ENCODE measurements at places on chromosomes 5 and 9. TPM values are rescaled to one million over a fixed set of nuclear protein-coding genes. Genes with fewer than 3 reads are reported as not detected.

DNA sequence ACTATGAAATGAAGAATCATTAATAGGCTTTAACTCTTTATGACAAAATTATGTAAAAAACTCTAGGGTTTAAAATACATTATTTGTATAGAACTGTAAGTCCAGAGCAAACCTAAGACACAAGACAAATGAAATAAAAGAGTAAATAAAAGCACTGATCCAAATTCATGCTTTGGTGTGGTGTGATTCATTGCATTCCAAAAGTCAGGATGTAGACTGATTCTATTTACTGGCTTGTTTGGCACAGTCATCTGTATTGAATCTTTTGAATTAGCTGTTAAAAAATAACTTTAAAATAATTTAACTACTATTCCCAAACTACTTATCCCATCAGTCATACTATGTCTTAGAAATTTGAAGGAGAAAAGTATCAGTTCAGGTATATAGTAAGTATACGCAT, 31.1 kb downstream of the IL4 start:
- no peaks in the 10 kb centered on the region for H3K27me3 ChIP-seq
- no peak overlapping the region for H3K27ac ChIP-seq
- H3K36me3 ChIP-seq: no peaks in the 10 kb centered on the region
- DNase-seq: no peak
- H3K4me3 ChIP-seq: no peak overlapping the region

DNA sequence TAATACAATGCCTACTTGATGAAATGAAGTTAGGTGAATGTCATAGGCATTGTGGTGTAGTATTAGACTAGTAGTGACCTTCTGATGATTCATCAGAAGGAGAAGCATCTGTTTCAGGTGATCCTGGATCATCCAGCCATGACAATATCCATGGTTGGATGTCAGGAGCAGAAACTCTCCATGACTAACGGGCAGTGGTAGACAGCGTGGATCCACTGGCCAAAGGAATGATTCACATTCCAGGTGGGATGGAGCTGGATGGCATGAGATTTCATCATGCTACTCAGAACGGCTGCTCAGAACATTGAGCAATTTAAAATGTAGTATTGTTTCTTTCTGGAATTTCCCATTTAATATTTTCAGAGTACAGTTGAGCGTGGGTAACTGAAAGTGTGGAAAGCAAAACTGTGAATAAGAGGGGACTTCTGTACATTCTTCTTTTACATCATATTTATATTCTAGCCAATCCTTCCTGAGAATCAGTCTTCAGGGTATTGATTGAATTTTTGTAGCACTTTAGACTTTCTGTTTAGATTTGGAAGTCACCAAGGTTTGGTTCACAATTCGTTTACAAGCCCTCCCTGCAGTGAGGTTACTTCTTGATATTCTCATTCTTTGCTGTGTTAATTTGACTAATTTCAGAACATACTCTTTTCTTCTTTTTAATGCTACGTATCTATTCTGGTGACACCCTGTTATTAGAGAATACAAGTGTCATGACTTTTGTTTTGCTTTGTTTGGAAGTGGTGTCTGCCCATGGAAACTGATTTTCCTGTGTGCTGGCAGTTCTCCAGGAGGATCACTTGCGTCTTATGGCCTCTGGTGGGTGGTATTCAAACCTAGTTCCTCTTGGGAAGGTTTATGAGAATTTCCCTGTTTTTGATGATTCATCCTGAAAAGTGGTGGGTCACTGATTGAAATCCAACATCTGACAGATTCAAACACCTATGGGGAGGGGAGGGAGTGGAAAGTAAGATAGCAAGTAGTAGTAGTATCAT, 12.2 kb upstream of the CLINT1 start:
- no peaks in the 10 kb centered on the region for H3K36me3 ChIP-seq
- DNase-seq: no peak
- H3K4me3 ChIP-seq: no peak overlapping the region
- no peaks in the 10 kb centered on the region for H3K4me1 ChIP-seq
- H3K27ac ChIP-seq: no peak overlapping the region
- H3K27me3 ChIP-seq: peaks cover 2% of the 10 kb centered on the region

GRCh38 chr9:110440172-110440571, 102.5 kb upstream of the TXNDC8 start:
- no peak overlapping the region for H3K27ac ChIP-seq
- H3K36me3 ChIP-seq: no peaks in the 10 kb centered on the region
- peaks cover 31% of the 10 kb centered on the region for H3K4me1 ChIP-seq
- no peak for DNase-seq

DNA sequence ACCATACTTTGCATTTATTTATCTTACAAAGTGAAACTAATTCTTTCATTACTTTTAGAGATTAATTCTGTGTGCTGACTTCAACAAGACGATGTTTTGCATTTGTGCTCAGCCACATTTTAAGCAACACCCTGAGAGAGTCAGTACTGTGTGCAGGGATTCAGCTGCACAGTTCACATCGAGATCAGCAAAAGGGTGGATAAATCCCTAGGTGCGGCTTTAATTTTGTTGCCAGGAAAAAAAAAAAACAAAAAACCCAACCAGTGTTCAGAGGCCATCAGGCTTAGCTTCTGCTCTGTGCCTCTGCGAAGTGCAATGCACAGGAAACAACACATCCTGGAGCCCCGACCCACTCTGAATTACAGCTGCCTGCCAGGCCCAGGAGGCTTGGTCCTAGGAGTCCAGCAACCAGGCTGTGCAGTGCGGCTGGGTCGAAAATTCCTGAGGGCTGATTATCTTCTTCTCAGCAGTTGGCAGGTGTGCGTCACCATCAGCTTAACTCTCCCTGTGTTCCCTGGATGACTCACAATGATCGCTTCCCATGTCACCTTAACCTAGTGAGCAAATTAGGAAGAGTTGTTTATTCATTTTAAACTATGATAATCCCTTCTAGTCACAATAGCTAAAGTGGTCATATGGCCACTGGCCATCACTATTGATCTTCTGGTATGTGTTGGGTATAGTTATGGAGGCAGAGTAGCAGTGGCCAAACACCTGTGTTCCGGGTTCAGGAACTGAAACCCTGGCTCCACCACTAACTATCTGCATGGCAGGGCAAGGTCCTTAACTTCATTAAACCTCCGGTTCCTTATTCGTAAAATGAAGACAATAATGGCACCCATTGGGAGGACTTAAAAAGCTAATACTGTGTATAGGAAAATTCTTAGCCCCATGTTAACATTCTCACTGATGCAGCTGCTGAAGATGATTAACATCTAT, 31.2 kb upstream of the NDUFB6 start:
- no peaks in the 10 kb centered on the region for H3K36me3 ChIP-seq
- peaks cover 7% of the 10 kb centered on the region for H3K4me1 ChIP-seq
- H3K27ac ChIP-seq: no peak overlapping the region

- DNase-seq: no peak
- H3K36me3 ChIP-seq: no peaks in the 10 kb centered on the region
- no peak overlapping the region for H3K4me3 ChIP-seq
- H3K27me3 ChIP-seq: no peaks in the 10 kb centered on the region
- H3K27ac ChIP-seq: no peak overlapping the region
These were observed 65.9 kb downstream of the ITGA1 start for GRCh38 chr5:52853650-52854049.

DNA sequence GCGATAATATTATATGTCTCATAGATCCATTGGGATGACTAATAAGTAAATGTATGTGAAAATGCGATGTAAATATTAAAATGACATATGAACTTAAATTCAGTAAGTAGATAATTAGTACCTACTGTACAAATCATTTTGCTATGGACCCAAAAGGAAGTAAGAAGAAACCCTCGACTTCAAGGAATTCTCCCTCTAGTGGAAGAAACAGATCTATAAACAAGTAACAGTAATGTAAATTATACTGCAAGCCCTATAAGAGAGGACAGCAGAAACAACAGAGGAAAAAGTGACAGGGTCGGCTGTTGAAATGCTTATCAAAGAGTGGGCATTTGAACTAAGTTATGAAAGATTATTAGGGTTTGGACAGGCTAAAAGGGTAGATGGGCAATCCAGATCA, 320.3 kb downstream of the DMAC1 start:
- H3K4me1 ChIP-seq: no peaks in the 10 kb centered on the region
- H3K27me3 ChIP-seq: no peaks in the 10 kb centered on the region
- no peak overlapping the region for H3K27ac ChIP-seq
- DNase-seq: no peak

GRCh38 chr5:67896930-67897313, 318.6 kb upstream of the PIK3R1 start:
- no peak for DNase-seq
- no peak overlapping the region for H3K27ac ChIP-seq
- peaks cover 15% of the 10 kb centered on the region for H3K36me3 ChIP-seq
- H3K27me3 ChIP-seq: peaks cover 1% of the 10 kb centered on the region

The RNF145 gene
- total RNA-seq: 71.0 TPM

The PCDHGA3 gene
- total RNA-seq: 10.4 TPM
